Stimulated activated CD8-positive, alpha-beta memory T cell treated with anti-CD3 and anti-CD28 coated beads, Interleukin-4, amount 100 ng/mL, for 1 hour (primary cell): ENCODE measurements at places on chromosomes 1 and 21.

GRCh38 chr1:156474966-156475365 is 25.6 kb downstream of the MEF2D start:
- DNase-seq, result no peak

DNA sequence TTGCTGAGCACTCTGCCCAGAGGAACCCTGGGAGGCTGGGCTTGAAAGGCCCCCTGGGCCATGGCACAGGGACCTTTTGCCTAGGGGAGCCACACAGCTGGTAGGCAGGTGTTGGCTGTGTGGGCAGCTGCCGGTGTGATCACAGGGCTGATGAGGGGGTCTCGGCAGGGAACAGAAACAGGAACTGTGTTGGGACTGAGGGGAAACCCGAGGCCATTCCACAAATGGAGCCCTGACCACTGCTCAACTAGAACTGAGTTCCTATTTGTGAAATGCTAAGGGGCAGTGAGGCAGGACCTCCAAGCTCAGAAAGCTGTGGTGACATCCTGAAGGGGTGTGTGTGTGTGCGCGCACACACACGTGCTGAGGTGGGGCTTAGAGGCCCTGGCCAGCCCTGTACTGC is 6.4 kb upstream of the THEM5 start:
- no peak for DNase-seq

- no peak for DNase-seq
These were observed 15.7 kb downstream of the TFF3 start for GRCh38 chr21:42299324-42300044.

DNA sequence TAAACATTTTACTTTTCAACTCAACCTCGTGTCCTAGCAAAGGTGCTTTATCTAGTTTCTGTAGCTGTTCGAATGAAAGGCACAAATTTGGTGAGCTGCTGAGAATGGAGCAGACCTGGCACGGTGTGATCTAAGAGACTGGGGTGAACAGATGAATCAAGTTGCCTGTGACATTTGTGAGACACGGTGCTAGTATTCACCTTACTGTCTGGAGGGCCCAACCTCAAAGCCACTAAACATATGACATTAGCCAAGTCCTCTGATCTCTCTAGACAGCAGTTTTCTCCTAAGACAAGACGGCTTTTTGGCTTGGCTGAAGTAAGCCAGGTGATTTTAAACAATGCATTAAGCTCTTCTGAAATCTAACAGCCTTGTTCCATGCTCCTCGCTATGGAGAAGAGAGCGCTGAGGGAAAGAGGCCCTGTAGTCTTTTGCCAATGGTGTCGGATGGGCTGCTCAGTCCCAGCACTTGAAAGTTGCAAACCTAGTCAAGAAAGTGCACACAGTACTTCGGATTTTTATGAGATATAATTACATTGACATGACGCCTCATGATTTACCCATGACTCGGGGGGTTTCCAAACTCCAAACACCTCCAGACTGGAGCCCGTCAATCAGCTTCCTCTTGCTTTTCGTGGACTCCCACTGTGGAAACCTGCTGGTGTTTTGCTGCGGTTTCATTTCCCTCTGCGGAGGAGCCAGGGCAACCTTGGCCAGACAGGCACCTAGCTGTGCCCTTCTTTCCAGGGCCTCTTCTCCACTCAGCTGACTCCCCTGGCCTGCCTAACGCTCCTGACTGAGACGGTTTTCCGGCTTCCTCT is 794 bp upstream of the TOR3A start:
- DNase-seq, result no peak

GRCh38 chr1:42769811-42770210 is 2.8 kb downstream of the C1orf50 start:
- DNase-seq, result no peak
